ENCODE measurements at places on chromosomes 1 and 21. TPM values are rescaled to one million over a fixed set of nuclear protein-coding genes. Genes with fewer than 3 reads are reported as not detected.

DNA sequence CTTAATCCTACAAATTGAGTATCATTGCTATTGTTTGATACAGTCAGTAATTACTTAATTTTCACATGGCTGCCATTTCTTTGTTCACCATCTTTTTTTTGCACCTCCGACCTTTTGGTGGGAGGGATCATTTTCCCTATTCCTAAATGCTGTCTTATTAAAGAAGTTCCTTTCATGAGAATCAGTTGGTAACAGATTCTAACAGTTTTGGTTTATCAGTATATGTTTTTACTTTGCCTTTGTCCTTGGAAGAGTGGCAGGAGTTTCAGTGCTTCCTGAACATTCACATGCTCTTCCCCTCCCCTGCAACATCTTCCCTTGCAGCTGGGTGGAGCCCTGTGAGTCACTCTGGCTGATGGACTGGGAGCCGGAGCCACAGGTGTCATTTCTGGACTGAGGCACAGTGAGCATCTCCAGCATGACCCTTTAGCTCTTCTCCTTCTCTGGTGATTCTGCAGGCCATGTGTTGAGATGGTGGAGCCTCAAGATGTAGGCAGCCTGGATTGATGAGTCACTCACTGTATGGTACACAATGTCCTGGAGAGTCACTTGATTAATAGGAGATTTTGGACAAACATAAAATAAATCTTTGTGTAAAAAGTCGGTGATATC is 217.7 kb downstream of the URB2 start:
- DNase-seq: no peak
- no peak overlapping the region for H3K27ac ChIP-seq
- no peaks in the 10 kb centered on the region for H3K4me1 ChIP-seq
- no peaks in the 10 kb centered on the region for H3K27me3 ChIP-seq

GRCh38 chr1:112636597-112637253 is 17.1 kb downstream of the CAPZA1 start:
- no peaks in the 10 kb centered on the region for H3K4me1 ChIP-seq
- no peak for DNase-seq
- H3K27ac ChIP-seq: peak overlapping the region; percentile 54
- H3K4me3 ChIP-seq: no peak overlapping the region
- no peaks in the 10 kb centered on the region for H3K27me3 ChIP-seq

GRCh38 chr1:244354810-244355278 is 96.9 kb downstream of the ADSS2 start:
- H3K4me1 ChIP-seq: no peaks in the 10 kb centered on the region
- no peaks in the 10 kb centered on the region for H3K36me3 ChIP-seq
- no peaks in the 10 kb centered on the region for H3K27me3 ChIP-seq
- no peak overlapping the region for H3K27ac ChIP-seq

DNA sequence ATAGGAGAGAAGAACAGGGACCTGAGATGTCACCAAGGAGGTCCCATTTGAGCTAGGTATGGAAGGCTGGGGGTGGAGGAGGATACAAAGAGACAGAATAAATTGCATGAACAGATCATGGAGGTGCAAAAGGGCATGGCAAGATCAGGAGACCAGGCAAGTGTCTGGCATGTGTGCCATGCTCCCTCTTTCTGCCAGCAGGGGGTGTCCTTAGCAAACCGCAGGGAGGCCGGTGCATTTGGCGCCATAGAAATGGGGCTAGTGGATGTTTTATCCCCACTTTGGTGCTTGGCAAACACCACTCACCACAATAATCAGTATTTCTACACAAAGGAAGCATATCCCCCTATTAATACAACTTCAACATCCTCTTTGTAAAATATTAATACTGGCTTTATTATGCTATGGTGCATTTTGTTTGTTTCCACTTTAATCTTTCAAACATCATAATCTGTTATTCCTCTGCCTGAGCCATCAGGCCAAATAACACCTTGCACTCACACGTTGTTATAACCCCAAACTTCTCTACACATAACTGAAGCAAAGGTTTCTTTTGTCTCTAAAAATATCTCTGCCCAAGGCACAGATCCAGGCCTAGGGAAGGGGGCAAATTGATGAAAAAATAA is 25.9 kb downstream of the S100A6 start:
- no peak overlapping the region for H3K27ac ChIP-seq
- DNase-seq: no peak
- H3K27me3 ChIP-seq: no peaks in the 10 kb centered on the region
- no peaks in the 10 kb centered on the region for H3K36me3 ChIP-seq
- peaks cover 9% of the 10 kb centered on the region for H3K4me1 ChIP-seq
- no peak overlapping the region for H3K4me3 ChIP-seq

- no peaks in the 10 kb centered on the region for H3K27me3 ChIP-seq
- no peaks in the 10 kb centered on the region for H3K36me3 ChIP-seq
- DNase-seq: no peak
- no peaks in the 10 kb centered on the region for H3K4me1 ChIP-seq
- no peak overlapping the region for H3K27ac ChIP-seq
Measured at GRCh38 chr21:35266546-35266945, 217.4 kb upstream of the RUNX1 start.

DNA sequence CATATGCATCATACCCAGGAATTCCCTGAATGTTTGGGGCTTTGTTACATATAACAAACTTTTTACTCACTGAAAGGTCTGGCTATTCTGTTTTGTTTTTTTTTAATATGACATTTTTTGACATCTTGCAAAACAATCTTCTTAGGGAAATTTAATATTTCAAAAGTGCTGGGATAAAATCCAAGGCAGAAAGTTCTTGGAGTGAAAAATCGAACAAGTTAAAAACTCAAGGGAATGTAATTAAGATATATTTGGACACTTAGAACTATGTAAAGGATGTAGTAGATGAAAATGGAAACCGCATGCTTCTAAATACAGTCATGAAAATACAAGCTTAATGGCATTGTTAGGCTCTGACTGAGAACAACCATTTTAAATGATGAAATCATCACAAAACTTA is 8.6 kb downstream of the CHODL start:
- H3K4me1 ChIP-seq: no peaks in the 10 kb centered on the region
- H3K36me3 ChIP-seq: no peaks in the 10 kb centered on the region
- H3K27ac ChIP-seq: no peak overlapping the region
- no peak for DNase-seq
- H3K27me3 ChIP-seq: no peaks in the 10 kb centered on the region
- H3K4me3 ChIP-seq: no peak overlapping the region

DNA sequence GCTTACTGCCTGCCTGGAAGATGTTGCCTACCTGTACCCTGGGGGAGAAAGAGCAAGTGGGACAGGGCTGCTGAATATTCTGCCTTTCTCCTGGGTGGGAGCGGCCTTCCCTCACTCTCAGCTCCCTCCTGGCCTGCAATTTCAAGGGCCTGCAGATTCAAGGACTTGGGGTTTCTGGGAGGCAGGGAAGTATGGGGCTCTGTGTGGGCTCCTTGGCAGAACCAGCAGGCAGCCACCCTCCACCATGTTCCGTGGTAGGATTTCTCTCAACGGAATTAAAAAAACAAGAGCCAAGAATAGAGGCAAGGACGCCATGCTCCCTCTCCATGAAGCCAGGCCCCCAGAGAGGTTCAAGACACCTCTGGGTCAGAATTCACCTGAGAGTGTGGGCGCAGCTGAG is 127.7 kb downstream of the NAV1 start:
- no peaks in the 10 kb centered on the region for H3K27me3 ChIP-seq
- H3K4me1 ChIP-seq: no peaks in the 10 kb centered on the region
- H3K4me3 ChIP-seq: no peak overlapping the region
- no peaks in the 10 kb centered on the region for H3K36me3 ChIP-seq

DNA sequence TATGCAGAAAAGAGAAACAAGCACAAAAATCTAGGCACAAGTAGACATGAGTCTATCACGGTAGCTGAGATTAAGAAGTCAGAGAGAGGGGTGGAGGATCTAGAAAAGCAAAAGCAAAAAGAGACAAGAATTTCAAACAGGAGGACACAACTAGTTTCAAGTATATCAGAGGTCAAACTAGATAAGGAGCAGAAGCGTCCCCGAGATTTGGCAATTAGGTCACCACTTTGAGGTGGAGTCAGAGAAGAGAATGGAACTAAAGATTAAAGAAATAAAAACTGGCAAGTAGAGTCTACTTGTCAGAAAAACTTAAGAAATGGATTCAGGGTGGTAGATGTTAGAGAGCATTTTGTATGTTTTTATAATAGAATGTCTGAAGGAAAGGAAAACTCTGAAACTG is 2.3 kb downstream of the SF3B4 start:
- no peaks in the 10 kb centered on the region for H3K27me3 ChIP-seq
- no peak overlapping the region for H3K27ac ChIP-seq
- H3K4me1 ChIP-seq: peaks cover 5% of the 10 kb centered on the region
- H3K4me3 ChIP-seq: no peak overlapping the region
- DNase-seq: no peak

- H3K27ac ChIP-seq: peak overlapping the region; percentile 95
- no peaks in the 10 kb centered on the region for H3K27me3 ChIP-seq
- peak; percentile 40 for DNase-seq
- peaks cover 26% of the 10 kb centered on the region for H3K4me1 ChIP-seq
Measured at GRCh38 chr1:160206036-160206389, 829 bp downstream of the PEA15 start.

DNA sequence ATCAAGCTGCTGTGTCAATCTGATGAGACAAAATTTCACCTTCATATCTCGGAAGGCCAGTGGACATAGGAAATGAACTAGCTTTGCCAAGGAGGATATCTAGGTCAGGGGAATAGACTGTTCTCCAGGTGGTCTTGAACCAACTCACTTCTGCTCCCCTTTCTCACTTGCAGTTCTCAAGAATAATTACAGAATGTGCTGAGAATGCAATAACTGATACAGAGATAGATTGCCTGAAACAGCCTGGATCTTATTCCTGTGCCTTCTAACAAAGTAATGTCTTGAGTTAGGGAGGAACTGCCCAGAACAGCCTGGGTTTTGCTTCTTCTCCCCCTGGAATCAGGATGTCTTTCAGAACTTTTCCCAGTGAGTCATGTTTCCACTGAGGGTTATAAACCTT is 636.7 kb downstream of the KCNT2 start:
- H3K27ac ChIP-seq: no peak overlapping the region
- DNase-seq: no peak

DNA sequence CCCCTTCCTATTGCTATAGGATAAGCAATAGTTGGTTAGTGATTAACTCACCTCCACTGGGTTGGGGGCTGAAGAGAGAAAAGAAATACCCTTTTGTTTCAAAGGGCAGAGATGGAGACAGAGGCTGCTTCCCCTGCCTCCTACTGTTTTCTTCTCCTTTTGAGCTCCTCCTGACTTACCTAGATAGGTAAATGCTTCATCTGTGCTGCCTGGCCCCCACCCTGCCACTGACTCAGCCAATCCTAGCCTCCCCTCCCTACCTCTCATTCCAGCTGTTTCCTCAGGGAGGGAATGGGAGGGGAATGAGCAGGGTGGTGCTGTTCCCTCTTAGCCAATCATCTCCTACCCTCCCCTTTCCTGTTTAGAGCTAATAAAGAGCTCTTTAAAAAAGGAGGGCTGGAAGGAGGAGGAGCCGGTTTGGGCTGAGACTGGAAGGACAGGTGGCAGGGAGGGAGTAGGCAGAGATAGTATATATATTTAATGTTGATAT is at the start of gene C1orf116:
Gene C1orf116 (minus strand): TSS at position 229 of the 490 bp plus-strand sequence. CDS start 5,158 bp downstream, outside the sequence.
- no peaks in the 10 kb centered on the region for H3K36me3 ChIP-seq
- H3K27ac ChIP-seq: peak within 1 kb of the TSS; percentile 93
- no peaks in the 10 kb centered on the region for H3K4me1 ChIP-seq
- H3K4me3 ChIP-seq: peak within 1 kb of the TSS; percentile 57
- DNase-seq: no peak

The NAXE gene
- total RNA-seq: 90.5 TPM

The SPATA46 gene
- not detected for total RNA-seq

The CLK2 gene
- total RNA-seq: 53.4 TPM

The MSH4 gene
- 0.88 TPM for total RNA-seq

All from breast epithelium (tissue), 4 donors.